Left ventricle myocardium inferior (tissue), 1 donor: ENCODE measurements at places on chromosomes 2 and 18. TPM values are rescaled to one million over a fixed set of nuclear protein-coding genes. Genes with fewer than 3 reads are reported as not detected.
A peak's percentile ranks its signal among the peaks of the same experiment; 100 is the strongest.

CRYGD gene
- total RNA-seq, result not detected

GRCh38 chr18:57057890-57058289, 89.0 kb upstream of the BOD1L2 start:
- DNase-seq, result no peak

DNA sequence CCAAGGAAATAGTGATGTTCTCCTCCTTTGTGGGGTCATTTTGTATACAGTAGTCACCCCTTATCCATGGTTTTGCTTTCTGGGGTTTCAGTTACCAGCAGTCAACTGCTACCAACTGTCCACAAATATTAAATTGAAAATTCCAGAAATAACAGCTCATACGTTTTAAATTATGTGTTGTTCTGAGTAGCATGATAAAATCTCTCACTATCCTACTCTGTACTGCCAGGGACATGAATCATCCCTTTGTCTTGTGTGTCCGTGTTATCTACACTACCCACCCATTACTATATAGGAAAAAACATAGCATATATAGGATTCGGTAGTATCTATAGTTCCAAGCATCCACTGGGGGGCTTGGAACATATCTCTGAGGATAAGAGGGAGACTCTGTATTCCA, 120.9 kb upstream of the DCC start:
- no peak for DNase-seq
- H3K27me3 ChIP-seq, result no peaks in the 10 kb centered on the region
- no peaks in the 10 kb centered on the region for H3K36me3 ChIP-seq
- no peak overlapping the region for H3K4me3 ChIP-seq
- no peak overlapping the region for H3K27ac ChIP-seq
- peaks cover 2% of the 10 kb centered on the region for H3K4me1 ChIP-seq

- no peaks in the 10 kb centered on the region for H3K27me3 ChIP-seq
- H3K27ac ChIP-seq, result no peak overlapping the region
- no peaks in the 10 kb centered on the region for H3K36me3 ChIP-seq
- no peak overlapping the region for H3K4me3 ChIP-seq
- peaks cover 8% of the 10 kb centered on the region for H3K4me1 ChIP-seq
Measured at GRCh38 chr18:31821545-31822171, 61.0 kb upstream of the SLC25A52 start.

GRCh38 chr2:170404846-170405245, 226.9 kb downstream of the MYO3B start:
- DNase-seq, result no peak
- H3K4me1 ChIP-seq, result peaks cover 8% of the 10 kb centered on the region
- peaks cover 76% of the 10 kb centered on the region for H3K27me3 ChIP-seq
- no peaks in the 10 kb centered on the region for H3K36me3 ChIP-seq

DNA sequence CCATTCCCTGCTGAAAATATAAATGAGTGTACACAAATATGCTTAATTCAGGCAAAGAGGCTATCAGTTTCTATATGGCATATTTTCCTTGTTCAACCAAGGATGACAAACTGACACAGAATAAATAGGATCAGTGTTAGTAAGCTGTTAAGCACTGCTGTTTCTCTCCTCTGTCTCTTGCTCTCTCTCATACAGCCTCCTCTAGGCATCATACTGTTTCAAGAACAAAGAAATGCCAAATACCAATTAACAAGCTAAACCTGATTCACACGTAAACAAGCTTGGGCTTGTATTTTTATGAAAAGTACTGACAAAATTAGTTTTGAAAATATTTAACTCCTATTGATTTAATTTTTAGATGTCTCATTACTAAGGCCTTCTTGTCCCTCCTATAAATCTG, 1027.2 kb upstream of the ACVR2A start:
- no peaks in the 10 kb centered on the region for H3K27me3 ChIP-seq
- no peaks in the 10 kb centered on the region for H3K4me1 ChIP-seq
- H3K36me3 ChIP-seq, result no peaks in the 10 kb centered on the region
- H3K4me3 ChIP-seq, result no peak overlapping the region
- no peak overlapping the region for H3K27ac ChIP-seq
- DNase-seq, result no peak

- DNase-seq, result no peak
- no peaks in the 10 kb centered on the region for H3K4me1 ChIP-seq
Measured at GRCh38 chr2:112957511-112957910, 20.3 kb upstream of the IL36G start.

DNA sequence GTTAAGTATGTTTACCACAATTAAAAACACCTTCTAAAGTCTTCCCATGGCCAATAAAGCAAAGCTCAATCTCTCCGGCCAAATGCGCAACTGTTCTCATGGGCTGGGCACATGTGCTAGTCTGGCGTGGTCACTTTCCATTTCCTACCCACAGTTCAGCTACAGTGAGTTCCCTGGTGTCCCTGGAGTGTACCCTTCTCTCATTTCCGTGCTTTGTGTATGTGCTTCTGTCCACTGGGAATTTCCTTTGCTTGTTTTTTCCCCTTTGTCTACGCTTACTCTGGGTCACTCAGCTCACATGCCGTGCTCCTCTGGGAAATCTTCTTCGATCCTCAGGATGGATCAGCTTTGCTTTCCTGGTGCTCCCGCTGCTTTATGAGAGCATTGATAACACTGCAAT, 69.6 kb upstream of the GYPC start:
- H3K36me3 ChIP-seq, result no peaks in the 10 kb centered on the region
- H3K4me1 ChIP-seq, result no peaks in the 10 kb centered on the region
- peak overlapping the region; percentile 68 for H3K27ac ChIP-seq
